ENCODE measurements at places on chromosomes 5 and 9.

- DNase-seq = no peak
These were observed 657.9 kb downstream of the ACTL7B start for GRCh38 chr9:108197899-108198298.

DNA sequence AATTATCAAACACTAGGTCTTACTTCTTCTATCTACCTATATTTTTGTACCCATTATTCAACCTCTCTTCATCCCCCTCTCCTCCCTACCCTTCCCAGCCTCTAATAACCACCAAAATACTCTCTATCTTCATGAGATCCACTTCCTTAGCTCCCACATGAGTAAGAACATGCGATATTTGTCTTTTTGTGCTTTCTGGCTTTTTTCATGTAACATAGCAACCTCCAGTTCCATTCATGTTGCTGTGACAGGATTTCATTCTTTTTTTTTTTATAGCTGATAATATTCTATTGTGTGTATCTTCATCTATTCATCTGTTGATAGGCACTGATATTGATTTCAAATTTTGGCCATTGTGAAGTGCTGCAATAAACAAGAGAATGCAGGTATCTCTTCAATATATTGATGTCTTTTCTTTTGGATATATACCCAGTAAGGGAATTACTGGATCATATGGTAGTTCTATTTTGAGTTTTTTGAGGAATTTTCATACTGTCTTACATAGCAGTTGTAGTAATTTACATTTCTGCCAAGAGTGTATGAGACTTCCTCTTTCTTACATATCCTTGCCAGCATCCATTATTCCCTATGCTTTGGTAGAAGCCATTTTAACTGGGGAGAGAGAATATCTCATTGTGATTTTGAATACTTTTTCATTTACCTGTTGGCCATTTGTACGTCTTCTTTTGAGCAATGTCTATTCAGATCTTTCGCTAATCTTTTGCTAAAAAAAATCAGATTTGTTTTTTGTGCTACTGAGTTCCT is 156.8 kb downstream of the DCP2 start:
- no peak for DNase-seq

DNA sequence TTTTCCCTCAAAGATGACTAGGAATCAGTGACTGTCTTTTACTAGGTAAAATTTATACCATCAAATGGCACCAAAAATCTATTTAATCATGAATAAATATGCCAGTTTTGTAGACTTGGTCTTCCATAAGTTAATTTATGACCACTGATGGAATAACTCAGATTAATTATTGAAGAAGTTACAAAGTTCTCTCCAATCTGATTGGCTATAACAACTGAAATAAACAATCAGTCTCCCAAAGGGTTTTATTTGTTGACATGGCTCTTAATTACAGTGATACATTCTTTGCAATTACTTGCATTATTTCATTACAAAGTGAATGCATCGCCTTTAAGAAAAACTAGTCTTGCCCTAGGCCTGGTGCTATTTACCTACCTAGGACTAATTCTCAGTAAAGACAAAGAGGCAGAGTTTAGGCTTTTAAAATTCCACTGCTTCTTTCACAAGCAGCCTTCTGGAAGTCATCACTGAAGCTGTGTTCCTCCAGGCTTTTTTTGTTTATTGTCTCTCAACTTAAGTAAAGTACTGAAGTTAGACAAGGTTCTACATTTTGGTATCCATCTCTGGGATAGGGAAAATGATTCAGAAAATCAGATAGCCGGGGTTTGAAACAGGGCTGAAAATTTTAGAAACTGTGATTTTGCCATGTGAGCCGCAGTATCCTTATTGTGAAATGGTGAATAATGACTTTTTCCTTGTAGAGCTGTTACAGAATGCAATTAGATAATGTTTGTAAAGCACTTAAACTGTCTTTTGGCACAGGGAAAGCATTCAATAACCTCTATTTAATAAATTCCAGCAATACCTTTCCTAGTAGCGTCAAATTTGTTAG is 2.5 kb downstream of the STOM start:
- no peak for DNase-seq

DNA sequence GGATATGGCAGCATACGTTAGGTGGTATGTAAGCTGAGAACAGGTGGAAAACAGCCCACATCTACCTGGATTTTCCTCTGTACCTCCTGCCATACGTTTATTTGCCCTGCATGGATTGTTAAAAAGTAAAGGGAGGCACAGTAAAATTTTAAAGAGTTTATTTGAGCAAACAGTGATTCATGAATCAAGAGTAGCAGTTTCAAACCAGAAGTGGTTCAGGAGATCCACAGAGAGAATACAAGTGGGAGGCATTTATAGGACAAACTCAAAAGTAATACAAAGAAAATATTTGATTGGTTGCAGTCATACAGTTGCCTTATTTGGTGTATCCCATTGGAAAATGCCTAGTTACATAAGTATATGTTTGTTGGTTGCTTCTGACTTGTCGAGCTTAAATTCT is 117.6 kb downstream of the FAM170A start:
- DNase-seq = no peak

DNA sequence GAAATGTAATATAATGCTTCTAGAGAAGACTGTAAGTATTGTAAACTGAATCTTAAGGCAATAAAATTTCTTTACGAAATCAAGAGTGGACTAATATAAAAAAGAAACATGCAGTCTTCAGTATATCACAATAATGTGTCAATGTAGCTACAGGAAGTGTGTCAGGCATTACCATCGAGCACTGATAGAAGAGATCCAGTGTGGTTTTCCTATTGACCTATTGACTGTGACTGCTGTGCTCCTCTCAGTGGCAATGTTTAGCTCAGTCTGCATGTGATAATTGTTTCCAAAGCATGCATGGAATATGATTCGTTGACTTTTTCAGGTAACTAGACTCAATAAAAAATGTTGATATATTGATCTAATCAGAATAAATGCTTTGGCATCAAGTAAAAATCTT is 20.3 kb upstream of the PCSK1 start:
- DNase-seq = no peak

DNA sequence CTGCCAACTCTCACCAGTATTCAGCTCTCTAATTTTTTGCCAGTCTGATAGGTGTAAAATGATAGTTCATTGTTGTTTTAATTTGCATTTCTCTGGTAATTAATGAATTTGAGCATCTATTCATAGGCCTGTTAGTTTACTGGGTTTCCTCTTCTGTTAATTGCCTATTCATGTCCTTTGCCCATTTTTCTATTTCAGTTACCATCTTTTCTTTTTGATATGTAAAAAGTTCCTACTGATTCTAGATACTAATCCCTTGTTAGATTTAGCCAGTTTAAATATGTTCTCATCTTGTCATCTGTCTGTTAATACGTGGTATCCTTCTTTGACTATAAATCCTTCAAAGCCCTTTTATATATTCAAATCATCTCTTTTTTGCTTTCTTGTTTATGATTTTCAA is 247.8 kb downstream of the ARHGAP26 start:
- DNase-seq = no peak

DNA sequence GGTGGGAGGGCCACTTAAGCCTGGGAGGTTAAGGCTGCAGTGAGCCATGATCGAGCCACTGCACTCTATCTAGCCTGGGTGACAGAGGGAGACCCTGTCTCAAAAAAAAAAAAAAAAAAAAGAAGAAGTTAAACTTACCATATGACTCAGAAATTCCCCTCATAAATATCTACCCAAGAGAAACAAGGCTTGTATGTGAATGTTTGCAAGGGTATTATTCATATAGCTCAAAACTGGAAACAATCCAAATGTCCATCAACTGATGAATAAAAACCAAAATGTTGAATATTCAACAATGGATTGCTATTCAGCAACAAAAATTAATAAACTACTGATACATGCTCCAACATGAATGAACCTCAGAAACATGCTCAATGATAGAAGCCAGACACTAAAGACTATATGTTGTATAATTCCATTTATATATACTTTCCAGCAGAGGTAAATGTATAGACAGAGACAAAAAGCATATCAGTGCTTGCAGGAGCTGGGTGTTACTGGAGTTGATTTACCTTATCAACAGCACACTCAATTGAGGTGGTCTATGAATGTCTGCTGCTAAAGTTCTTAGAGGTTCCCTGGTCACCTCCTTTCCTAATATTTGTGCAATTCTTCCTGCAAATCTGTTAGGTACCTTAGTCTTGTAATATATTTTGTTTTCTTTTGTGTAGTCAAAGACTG is 5.3 kb upstream of the SREK1 start:
- DNase-seq = no peak

GRCh38 chr5:87094833-87095232 is 172.8 kb upstream of the RASA1 start:
- no peak for DNase-seq

DNA sequence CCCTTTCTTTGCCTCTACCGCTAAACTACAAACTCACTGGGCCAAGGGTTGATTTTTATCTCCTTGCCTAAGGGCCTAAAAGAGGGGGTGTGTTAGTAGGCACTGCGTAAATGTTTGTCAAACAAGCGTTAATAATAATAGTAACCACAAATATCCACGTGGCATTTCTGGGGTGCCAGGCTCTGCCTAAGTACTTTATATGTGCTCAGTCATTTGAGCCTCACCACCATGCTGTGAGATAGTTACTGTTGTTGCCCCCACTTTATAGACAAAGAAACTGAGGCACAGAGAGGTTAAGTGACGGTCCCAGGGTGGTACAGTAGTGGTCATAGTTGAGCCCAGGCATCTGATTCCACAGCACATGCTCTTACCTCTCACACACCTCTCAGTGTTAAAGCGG is 52.4 kb downstream of the ERGIC1 start:
- DNase-seq = no peak

DNA sequence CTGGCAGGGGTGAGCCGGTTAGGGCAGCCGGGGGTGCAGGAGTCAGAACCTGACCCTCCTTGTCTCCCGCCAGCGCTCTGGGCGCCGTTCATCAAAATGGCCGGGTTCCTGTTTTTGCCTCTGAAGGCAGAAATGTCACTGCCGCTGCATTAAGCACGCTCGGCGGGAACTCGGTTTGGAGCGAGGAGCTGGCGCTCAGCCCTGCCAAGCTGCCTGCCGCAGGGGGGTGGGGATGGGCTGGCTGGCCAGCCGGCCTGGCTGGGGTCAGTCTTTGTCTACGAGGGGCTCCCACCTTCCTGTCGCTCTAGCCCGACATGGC is 63.7 kb downstream of the CXXC5 start:
- DNase-seq = no peak

- DNase-seq = no peak
These were observed 33.1 kb downstream of the MEGF9 start for GRCh38 chr9:120681121-120681520.

DNA sequence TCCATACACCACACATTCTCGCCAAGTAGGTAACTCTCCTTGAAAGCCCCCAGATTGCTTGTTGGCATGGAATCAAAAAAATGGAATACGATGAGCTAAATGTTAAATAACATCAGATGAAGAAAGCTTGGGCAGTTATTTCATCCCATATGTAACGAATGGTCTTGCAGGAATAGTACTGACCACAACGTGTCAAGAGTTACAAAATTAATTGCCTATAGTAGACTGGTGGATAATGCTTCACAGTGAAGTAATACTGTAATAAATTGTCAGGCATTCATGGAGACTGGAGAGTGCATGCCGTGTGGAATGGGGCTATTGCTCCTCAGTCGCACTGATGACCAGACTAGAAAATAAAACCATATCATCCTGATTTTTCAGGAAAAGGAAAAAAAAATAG is 1628.7 kb downstream of the MAT2B start:
- no peak for DNase-seq

DNA sequence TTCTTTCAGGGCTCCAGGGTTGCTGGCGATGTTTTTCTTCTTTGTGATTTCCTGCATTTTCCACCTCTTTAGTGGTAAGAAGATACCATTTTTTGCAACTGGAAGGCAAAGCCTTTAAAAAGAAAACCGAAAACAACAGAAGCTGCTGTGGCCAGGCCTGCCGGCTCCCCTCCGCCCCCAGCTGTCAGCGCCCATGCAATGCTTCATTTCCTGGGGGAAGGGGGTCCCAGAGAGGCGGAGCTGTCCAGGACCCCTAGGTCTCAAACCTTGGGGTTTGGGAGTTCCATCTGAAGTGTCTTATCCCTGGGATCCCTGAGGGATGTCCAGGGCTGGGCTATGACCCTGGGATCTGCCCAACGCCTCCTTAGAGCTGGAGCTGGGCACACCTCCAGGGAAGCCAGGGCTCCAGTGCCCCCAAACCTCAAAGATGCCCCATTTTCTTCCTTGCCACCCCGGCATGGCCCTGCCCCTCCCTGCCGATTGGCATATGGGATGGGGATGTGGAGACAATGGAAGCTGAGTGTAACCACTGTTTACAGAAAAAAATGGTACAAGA is 257.2 kb upstream of the MVB12B start:
- DNase-seq = no peak

DNA sequence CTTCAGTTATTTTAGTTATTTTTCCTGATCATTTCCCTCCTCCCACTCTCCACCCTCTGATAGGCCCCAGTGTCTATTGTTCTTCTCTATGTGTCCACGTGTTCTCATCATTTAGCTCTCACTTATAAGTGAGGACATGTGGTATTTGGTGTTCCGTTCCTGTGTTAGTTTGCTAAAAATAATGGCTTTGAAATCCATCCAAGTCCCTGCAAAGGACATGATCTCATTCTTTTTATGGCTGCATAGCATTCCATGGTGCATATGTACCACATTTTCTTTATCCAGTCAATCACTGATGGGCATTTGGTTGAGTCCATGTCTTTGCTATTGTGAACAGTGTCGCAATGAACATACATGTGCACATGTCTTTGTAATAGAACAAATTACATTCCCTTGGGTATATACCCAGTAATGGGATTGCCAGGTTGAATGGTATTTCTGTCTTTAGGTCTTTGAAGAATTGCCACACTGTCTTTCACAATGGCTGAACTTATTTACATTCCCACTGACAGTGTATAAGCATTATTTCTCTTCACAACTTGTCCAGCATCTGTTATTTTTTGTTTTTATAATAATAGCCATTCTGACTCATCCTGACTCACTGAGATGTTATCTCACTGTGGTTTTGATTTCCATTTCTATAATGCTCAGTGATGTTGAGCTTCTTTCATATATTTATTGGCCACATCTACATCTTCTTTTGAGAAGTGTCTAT is 17.2 kb upstream of the DIRAS2 start:
- no peak for DNase-seq

DNA sequence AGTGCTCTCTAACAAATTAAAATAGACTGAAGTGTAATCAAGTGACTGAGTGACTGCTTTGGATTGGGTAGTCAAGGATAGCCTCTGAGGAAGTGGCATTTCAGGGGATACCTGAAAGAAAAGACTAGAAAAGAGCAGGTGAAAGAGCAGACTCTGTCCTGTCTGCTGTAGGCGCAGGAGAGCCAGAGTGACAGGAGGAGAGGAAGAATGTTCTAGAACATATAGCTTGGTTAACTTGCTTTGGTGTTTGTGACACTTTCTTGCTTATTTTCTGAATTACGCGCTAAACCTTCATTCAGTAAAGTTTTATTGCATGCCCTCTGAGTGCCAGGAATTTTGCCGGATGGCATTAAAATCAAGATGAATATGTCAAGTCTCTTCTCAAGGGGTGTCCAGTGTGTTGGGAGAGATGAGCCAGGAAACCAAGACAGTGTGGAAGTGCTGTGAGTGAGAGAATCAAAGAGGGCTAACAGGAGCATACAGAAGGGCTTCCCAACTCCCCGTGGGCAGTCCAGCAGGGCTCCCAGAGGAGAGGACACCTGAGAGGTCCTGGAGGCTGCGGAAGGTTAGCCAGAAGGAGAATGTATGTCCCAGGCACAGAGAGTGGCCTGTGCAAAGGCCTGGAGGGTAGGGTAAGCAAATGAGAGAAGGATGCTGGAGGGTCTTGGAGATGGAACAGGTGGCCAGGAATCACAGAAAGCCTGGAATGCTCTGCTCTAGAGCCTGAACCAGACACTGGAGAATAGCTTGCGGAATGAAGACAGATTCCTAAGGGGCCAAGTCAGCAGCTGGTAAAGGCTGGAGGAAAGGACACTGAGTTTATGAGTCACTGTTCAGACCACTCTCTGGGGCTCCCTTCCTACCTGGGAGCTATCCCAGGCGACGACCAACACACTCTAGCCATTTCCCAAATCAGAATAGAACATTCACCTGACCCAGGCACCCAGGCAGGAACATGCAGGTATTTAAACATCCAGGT is 59.3 kb downstream of the SLC22A5 start:
- DNase-seq = no peak
